ENCODE measurements at places on chromosomes 11 and 22.

DNA sequence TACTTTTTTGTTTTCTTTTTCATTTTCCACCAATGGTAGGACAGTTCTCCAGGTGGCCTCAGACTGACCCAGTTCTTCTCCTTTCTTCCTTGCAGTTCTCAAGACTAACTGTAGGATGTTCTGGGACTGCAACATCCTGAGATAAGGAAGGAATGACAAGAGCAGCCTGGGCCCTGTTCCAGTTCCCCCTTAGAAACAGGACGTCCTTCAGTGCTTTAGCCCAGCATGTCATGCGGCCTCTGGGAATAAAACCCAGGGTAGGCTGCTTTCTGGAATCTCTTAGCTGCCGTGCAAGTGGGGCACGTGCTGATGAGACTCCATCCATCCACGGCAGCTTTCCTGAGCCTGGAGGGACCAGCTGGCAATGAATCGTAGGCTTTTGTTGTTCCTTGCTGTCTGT is 24.0 kb upstream of the CADM1 start:
- DNase-seq = no peak

DNA sequence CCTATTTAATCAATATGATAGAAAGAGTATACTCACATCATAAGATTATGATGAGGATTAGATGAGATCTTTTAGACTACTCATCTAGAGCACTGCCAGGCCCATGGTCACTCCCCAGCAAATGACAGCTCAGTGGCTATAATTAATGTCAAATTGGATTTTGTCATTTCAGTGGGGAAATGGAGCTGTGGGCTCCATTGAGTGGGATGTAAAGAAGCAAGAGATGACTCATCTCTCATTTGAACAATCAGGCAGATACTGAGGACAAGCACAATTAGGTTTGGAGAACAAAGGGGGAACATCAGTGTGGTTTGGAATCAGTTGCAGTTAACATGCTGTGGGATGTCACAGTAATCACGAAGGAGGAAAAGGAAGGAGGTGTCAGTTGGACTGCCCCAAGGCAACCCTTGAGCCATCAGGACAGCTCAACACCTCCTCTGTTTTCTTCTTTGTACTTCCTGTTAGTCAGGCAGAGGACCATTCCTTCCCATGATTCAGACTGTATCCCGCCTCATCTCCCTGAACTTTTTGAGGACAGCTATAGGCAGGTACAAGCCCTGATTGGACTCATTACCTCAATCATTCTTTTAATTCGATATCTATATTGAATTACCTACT is 473.7 kb upstream of the ISX start:
- no peak for DNase-seq

GRCh38 chr11:67504950-67505581 is at the start of gene PITPNM1:
PITPNM1 (minus strand) TSS chr11:67505363; CDS start chr11:67504180, 1,183 bp downstream.
- DNase-seq = no peak

DNA sequence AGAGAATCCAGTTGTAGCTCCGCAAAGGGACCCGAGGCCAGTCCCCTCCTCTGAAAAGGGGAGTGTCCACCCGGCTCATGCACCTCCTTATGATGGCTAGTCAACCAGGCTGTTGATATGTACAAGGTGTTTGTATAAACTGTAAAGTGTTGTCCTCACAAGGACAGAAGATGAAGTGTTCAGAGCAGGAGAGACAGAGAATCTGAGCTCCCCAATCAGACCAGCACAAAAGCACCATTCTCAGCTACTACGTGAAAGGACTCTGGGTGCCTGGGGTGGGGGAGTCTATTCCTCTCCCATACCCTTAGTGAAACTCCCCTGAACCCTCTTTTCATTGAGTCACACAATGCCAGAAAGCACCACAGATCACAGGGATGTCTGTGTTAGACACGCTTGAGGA is 49.4 kb downstream of the MN1 start:
- DNase-seq = no peak

DNA sequence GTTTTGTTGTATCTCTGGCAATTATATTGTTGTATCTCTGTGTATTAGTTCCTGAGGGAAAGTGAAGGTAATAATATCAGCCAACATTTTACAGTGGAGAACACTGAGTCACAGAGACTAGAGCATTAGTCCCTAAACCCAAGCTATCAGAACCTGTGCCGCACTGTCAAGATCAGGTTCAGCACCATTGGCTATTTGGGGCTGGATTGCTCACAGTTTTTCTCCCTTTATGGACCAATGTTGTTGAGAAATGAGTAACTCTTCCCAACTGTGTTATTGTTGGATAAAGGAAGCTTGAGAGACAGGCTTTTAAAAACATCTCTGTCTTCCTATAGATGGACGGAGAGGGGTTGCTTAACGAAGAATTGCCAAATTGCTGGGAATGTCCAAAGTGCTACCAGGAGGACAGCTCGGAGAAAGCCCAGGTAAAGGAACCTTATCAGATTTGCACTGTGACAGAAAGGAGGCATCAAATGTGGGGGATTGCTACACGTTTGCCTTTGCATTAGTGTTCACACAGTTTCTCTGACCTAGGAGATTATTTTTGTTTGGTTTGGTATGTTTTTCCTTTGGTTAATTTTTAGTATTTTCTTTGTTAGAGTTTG is 18.2 kb upstream of the GRK2 start:
- no peak for DNase-seq

DNA sequence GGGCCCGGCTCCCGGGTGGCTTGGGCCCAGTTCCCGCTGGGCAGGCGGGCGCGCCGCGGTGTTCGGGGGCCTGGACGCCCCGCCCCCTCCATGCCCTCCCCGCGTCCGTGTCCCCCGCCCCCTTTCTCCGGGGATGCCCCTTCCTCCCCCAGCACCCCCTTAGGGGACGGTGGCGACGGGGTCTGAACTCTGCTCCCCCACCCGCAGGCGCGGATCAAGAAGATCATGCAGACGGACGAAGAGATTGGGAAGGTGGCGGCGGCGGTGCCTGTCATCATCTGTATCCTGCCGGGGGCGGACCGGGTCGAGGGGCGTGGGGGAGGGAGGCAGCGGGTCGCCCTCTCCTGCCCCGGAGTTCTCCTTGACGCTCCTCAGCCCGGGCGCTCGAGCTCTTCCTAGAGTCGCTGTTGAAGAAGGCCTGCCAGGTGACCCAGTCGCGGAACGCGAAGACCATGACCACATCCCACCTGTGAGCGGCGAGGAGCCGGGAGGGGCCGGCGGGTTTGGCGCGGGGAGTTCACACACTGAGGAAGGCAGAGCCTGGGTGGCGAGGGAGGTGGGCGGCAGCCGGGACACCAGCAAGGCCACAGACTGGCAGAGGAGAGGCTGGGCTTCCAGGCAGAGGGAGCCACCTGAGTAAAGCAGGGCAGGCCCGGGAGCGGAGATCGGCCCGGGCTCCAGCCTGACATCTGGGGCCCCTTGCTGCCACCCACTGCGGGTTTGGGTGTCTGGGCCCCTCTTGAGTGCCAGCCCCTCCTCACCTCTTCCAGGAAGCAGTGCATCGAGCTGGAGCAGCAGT is 546 bp downstream of the DRAP1 start:
- no peak for DNase-seq

DNA sequence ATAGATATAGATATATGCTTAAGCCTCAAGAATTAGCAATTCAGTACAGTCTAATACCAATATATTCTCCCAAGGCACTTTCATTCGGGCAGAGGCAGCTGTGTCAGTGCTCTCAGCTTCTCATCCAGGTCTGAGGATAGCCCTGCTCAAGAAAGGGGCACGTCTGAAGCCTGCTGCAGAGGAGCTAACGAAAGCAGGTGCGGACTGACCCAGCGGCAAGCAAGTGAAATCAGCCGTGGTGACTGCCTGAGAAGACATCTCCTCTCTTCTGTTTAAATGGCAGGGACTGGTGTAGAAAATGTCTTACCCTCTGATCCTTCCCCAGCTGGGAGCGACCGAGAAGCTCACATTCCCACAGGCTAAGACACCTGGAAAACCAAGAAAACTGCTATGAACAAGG is 468.6 kb downstream of the BRD1 start:
- no peak for DNase-seq

GRCh38 chr22:42721045-42721434 is 370 bp upstream of the A4GALT start:
- DNase-seq = no peak

DNA sequence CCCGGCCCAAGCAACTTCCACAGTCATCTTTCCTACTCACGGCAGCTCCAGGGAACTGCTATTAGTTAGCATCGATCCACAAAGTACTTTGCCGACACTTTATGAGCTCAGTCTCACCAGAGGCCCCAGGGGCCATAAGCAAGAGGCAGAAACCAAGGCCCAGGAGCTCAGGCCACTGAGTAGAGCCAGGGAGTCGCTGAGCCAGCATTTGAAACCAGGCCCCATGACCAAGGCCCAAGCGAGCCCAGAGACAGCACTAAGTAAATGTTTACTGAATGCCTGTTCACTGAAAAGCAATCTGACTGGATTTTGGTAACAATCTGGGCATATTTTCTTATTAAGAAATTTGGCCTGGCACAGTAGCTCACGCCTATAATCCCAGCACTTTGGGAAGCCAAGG is 43.3 kb downstream of the ARRB1 start:
- no peak for DNase-seq

DNA sequence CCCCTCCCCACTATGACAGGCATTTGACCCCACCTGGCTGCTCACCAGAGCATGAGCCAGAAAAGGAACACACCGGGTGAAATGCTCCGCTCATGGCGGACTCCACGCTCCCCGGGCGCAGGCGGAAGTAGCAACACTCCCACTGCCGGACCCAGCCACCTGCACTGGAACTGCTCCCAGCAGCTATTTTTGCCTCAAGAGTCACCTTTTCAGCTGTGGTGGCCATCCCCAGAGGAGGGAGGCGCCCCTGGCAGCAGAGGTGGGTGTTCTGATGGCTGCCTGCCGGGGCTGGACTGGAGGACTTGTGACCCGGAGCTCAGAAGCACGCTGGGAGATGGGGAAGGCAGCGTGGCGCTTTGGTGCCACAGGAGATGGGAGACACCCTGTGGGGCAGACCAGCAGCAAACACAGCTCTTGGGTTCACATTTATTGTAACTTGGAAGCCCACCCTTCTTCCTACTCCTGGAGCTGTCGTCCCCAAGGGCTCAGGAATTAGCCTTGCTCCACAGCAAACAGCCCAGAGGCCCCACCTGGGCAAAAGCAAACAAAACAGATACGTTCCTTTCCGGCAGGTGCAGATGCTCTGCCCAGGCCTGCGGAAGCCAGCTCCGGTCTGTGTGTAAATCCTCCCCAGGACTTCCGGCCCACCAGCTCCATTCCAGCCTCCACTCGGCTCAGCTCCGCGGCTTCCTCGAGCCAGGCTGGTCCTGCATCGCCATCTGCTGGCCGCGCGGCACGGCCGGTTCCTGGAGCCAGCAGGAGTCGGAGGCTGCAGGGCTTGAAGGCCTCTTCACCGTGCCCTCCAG is 3.7 kb downstream of the RPS19BP1 start:
- DNase-seq = peak; percentile 60

- no peak for DNase-seq
These were observed 16.3 kb downstream of the PPFIBP2 start for GRCh38 chr11:7530013-7530640.

DNA sequence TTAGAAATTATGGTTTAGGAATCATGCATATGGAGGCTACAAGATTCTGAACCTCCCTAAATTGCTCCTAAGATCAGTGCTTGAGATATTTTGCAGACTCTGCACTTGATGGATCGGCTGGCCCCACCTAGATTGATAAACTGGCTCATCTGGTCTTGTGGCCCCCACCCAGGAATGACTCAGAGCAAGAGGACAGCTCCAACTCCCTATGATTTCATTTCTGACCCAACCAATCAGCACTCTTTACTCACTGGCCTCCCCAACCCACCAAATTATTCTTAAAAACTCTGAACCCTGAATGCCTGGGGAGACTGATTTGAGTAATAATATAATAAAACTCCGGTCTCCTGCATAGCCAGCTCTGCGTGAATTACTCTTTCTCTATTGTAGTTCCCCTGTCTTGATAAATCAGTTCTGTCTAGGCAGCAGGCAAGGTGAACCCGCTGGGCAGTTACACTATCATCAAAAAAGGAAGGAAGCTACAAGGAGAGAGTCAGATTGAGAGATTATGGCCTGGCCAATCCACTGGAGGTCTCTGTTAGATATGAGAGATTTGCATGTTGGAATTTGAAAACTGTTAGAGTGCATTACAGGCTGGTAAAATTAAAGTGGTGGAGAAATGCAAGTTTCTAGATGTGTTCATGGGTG is 245.8 kb downstream of the CSNK2A3 start:
- DNase-seq = no peak

- DNase-seq = no peak
These were observed 80.7 kb downstream of the SYT9 start for GRCh38 chr11:7332451-7332850.

All from esophagus squamous epithelium (tissue), 5 donors.